ENCODE measurements at places on chromosomes 12 and 14.

GRCh38 chr12:95859344-95859816 lies 628 bp downstream of the SNRPF start:
- no peak for DNase-seq

GRCh38 chr14:23829736-23830471 lies 123.7 kb upstream of the DHRS4 start:
- no peak for DNase-seq

DNA sequence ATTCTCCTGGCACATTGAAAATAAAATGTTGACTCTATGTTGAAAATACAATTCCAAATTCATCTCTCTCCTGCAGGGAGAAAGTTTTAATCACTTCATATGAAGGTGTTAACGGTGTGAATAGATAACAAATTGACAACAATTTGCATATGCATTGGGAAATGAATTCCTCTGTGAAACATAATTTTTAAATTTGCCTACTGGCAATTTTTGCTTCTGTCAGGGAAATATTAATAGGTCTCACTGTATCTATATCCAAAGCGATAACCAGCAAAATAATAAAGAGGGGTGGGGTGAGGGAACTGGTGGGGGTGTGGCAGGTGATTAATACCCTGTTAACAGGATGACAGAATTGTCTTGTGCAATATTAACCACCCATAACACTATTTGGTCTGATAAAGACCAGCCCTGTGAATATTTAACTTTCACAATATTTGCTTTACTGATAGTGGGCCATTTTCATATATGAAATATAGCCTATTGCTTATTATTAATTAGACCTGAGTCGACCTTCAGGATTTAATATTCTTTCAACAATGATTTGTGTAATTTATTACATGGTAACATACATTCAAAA lies 239.0 kb upstream of the SSTR1 start:
- DNase-seq = no peak

DNA sequence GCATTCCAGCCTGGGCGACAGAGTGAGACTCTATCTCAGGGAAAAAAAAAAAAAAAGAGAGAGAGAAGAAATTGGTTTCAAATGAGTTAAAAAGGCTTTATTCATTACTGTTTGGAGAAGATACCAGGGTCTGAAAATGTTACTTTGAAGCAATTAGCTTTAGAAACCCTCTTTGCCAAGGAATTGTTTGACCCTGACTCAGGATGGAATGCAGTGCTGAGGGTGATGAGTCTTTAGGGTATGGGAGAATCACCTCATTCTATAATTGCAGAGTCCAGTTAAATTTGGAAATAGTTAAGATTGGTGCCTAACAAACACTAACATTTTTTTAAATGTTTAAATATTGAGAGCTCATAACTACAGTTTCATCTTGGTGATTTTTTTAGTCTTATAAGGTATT lies 13.3 kb downstream of the RAP1B start:
- DNase-seq = no peak

DNA sequence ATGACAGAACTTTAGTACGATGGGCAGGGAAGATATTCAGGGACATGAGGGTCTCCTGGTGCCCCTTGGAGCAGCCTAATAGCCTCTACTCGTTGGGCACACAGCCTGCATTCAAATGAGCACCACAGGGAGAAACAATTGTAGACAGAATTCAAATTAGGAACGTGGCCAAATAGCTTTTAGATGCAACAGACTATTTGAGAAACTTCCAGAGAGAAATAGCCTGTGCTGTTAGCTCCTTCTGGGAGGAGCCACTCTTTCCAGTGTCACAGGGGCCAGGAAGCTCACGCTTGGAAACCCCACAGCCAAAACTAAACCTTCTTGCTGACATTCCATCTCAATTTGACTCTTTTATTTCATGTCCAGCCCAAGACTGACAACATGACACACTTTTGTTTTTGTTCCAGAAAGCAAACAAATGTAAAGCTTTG lies 114.5 kb downstream of the RPAP3 start:
- no peak for DNase-seq

- DNase-seq = peak; percentile 68
Observed at GRCh38 chr12:121499929-121500793, 80.7 kb downstream of the KDM2B start.

GRCh38 chr14:68978172-68978911 lies 760 bp downstream of the ACTN1 start:
- no peak for DNase-seq

GRCh38 chr12:21483531-21483930 lies 17.9 kb downstream of the RECQL start:
- no peak for DNase-seq

- no peak for DNase-seq
Observed at GRCh38 chr12:116948298-116948697, 37.5 kb downstream of the FBXW8 start.

DNA sequence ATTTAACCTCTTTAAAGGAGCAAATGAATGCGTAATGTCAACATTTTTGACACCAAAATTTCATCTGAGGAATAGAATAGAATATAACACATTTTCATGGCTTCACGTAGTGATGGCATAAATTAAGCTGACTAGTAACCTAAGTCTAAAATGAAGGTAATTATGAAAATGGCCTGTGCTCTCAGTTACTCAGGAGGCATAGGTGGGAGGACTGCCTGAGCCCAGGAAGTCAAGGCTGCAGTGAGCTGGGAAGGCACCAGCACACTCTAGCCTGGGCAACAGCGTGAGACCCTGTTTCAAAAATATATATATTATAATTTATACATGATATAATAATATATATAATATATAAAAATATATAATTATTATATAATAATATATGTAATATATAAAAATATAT lies 383.2 kb upstream of the ATP2B1 start:
- DNase-seq = no peak

GRCh38 chr12:50185970-50186663 lies 18.9 kb upstream of the CERS5 start:
- no peak for DNase-seq

DNA sequence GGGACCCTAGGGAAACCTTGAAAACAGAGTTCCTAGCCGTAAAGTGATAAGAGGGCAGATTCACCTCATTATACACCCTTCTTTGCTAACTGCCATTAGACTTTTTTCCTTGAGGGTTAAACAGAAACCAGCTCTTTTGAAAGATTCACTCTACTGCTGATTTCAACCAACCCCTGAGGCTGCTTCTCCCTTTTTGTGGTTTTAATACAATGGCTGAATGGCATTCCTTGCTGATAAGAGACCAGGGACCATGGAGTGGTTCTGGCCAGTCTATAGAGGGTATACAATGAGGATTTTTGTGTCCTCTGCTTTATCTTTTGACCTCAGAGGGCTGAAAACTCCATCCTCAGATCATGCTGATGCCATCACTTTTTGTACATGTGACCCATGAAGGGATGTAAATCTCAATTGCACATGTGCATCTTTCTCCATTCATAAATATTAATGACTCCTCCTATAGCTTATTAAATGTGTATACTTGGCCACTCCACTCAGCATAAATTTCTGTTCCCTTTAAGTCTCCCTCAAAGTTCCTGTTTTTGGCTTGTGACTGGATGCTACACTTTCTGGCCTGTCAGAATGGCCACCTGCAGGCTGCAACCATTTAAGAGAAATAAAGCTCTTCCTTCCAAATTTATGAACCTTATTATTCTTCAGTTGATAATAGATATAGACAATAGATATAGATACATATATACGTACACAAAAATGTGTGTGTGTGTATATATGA lies 233.8 kb upstream of the SEL1L start:
- DNase-seq = no peak

DNA sequence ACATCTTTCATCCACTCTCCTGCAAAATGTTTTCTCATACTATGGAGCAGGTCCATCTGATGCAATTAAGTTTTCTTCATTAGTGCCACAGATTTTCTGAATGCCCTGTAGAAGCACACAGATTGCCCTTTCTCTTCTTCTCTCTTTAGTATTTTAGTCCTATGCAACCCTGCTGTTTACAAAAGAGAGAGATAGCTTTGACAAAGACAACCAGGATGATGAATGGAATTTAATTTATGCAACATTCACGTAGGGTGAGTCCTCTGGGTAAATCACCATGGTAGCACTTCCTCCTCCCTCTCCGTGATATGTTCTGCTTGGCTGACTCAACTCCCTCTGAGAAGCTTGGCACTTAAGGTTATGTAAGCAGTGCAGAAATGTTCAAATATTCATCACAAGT lies 400.9 kb upstream of the PDE3A start:
- DNase-seq = no peak

DNA sequence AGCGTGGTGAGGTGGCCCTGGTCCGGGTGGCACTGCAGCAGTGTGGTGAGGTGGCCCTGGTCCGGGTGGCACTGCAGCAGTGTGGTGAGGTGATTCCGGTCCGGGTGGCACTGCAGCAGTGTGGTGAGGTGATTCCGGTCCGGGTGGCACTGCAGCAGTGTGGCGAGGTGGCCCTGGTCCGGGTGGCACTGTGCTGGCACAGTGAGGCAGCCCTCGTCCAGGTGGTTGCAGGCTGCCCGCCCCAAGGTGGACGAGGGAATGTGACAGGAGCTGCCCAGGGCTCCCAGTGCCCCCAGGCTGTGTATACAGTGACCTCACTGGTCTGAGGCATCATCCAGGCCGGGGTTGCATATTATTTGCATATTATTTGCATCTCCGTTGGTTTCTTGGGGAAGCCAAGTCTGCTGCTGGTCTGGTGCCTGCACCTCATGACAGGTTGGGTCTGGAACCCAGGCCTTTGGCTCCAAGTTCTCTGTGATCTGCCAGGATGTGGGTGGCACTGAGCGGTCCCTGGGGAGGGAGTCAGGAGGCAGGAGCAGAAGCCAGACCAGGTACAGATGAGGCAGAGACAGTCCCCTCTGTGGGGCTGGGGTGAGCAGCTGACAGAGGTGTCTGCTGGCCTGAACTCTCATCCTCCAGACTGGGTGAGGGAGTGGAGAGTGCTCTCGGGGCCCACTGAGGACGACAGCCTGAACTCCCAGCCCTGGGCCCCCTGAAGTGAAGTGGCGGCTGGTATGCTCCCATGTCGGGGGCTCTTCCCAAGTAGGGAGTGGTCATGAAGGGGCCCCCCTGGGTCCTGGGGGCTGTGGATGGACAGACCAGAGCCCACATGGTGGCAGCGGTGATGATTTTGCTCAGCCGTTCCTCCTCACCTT lies 79.3 kb downstream of the KIF26A start:
- no peak for DNase-seq

- no peak for DNase-seq
Observed at GRCh38 chr12:58725400-58726105, 194.8 kb downstream of the LRIG3 start.

DNA sequence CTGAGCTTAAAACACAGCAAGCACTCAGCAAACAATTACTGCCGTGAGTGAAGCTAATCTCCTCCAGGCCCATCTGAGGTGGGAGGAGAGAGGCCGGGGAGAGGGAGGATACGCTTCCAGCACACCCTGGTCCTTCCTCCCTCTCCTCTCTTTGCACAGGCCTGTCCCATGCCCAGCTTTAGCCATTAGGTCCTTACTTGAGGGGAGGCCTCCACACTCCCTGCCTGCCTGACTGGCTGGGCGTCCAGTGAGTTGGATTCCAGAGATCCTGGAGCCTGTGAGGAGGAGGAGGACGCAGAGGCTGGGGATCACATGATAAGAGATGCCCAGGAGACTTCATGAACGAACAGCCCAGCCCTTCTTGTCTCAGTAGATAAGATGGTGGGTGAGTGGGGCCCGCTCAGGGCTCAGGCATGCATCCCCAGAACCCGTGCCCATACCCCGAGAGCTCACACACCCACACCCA lies 65.1 kb upstream of the NCOR2 start:
- DNase-seq = no peak

Data from T-cell (primary cell).